Cortex of kidney (tissue), 1 donor: ENCODE measurements at places on chromosomes 11 and 22.

DNA sequence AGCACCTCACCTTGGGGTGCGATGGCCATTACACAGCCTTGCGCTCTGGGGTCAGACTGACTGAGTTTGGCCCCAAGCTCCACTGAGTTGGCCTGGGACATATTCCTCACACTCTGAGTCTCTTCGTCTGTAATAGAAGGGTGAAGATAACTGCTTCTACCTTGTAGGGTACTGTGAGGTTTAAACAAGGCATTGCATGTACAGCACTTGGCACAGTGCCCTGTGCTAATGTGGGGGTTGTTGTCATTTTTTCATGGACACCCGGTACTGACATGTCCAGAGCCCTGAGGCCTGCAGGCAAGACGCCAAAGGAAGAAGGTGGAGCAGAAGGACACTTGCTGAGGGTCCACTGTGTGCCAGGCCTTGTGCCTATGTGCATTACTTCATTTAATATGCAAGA is 50.7 kb downstream of the OTOG start:
- DNase-seq, result no peak

DNA sequence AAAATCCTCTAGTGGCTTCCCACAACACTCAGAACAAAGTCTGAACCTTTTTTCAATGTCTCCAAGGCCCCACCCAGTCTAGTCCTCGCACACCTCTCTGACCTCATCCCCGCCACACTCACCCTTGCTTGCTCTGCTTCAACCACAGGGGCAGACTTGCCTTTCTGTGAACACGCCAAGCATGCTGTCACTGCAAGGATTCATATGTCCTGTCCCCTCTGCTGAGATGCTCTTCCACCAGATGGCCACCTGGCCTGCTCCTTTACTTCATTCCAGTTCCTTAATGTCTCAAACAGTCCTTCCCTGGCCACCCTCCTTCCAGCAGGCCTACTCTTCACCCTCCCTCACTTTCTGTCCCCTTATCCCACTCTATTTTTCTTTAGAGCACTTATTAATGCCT is 60.6 kb upstream of the ARHGAP20 start:
- no peak for DNase-seq

DNA sequence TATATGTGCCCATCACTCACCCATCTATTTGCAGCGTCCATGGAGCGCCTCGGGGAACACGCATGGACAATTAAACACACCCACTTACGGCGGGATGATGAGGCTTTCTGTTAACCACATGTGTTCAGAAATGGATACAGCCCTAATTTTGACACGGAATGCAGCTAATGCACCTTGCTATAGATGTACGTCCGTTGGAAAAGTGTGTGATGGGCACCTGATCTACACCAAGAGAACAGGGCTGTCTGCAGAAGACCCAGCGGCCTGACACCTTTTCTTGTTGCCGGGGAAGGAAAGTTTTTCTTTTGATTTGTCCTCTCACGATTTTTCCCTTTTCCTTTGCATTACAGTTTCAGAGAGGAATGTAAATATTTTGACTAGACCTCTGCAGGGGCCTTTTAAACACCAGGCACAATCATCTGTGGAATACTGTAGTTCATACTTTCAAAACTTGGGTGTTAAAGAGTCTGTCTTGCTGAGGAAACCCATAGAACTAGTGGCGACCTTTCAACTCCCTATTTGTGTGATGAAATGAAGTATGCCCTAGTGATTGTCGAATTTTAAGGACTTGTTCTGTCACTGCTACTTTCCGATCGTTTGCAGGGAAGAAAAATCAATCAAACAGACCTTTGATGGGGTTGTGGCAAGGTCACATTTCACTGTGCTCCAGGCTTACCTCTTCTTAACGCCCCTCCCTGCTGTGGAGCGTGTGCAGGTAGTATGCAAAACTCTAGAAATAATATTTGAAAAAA is 16.5 kb upstream of the PAX6 start:
- DNase-seq, result no peak

- no peak for DNase-seq
Observed at GRCh38 chr22:26314656-26315055, 114.4 kb upstream of the ASPHD2 start.

- DNase-seq, result no peak
Observed at GRCh38 chr11:118614511-118614910, 7.1 kb downstream of the PHLDB1 start.

GRCh38 chr11:624705-625635 is at the start of gene CDHR5:
Gene CDHR5 (minus strand): TSS chr11:624955. CDS start chr11:624902, 53 bp downstream.
- no peak for DNase-seq

- DNase-seq, result no peak
Observed at GRCh38 chr11:96361778-96362177, 18.8 kb upstream of the MAML2 start.

DNA sequence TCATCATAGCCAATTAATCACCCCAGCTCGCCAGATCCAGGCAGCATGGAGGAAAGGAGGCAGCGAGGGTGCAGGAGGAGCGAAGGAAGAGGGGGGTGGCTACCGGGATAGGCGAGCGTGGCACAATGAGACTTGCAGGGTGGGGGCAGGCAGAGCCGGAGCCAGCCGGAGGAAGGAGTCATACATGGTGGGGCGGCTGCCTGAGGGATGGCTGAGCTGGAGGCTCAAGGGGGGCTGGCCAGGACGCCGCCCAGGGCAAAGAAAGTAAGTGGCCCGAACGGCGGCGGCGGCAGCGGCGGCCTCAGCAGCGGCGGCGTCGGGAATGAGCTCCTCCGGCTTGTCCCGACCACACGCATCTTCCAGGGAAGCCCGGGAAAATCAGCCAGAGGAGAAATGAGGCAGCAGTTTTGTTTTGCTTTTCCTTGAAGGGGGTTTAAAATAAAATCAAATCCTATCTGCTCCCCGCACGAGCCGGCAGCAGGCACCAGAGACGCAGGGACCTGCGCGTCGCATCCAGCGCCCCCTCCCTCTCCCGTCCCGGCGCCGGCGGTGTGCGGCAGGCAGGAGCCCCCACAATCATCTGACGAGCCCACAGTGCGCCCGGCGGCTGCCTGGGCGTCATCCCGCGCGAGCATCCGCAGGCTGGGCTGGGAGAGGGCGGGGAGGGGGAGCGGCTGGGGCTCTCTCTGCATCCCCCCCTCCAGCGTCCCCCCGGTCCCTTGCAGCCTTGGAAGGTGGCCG is 263.6 kb downstream of the CTTN start:
- DNase-seq, result no peak

- DNase-seq, result no peak
Observed at GRCh38 chr11:97732011-97732632, 1288.6 kb upstream of the CNTN5 start.

GRCh38 chr22:40014667-40015248 is 20.0 kb downstream of the FAM83F start:
- DNase-seq, result no peak

DNA sequence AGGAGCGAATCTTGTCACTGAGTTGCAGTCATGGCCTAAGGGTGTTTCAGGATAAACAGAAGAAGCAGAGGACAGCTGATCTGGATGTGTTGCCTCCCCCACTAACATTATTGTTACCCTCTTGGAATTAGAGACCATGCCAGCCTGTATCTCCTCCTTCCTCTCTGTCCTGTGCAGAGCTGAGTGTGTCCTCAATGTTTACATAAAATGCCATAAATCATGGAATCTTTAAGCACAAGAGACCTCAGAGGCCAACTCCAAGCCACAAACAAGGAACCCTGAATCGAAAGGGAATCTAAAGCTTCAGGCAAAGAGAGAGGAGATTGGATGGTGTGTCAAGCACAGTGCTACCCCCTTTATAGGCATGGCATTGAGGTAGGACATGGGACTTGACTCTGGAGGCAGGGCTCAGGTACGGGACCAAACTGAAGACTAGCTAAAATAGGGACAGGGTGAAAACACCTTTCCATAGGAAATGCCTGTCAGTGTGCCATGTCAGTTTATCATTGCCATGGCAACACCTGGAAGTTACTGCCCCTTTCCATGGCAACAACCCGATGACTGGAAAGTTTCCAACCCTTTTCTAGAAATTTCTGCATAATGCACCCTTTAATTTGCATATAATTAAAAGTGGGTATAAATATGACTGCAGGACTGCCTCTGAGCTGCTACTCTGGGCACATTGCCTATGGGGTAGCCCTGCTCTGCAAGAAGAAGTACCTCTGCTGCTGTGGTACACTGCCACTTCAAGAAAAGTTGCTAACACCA is 489.7 kb downstream of the MIAT start:
- DNase-seq, result no peak

DNA sequence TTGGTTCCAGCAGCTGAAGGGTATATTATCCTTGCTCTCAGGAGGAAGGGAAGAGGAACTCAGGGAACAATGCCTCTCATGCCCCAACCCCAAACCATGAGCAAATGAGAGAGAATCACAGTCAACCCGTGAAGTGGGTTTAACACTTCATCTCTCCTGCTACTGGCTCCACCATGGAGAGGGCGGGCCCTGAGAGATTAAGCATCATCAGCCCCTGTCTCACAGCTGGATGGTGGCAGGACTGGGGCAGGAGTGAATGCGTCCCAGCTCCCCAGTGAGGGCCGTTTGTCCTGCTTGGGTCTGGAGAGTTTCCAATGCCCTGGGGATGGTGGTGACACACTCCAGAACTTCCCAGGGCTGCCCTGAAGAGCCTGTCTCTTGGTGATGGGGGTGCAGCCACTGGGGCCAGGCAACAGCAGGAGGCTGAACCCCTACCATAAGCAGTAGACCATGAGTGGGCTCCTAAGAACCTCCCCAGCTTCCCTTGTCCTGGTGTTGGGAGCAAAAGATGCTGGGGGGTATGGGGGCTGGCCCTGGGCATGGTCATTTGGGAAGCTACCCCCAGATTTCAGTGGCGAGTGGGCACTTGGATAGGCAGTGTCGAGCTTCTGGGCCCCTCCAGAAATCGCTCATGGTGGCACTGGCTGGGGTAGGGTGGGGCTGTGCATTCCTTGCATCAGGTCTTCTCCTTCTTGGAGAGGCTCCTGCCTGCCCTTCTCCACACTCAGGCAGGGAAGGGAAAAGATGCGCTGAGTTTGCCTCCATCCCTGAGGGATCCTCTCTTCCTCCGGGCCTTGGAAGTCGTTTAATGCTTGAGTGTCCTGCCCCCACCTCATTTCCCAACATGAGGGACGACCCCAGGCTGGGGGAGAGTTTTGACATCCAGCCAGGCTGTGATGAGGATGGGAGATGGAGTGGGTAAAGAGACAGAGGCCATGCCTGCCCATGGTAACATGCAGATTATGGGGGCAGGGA is 157.5 kb downstream of the ST3GAL4 start:
- DNase-seq, result no peak

DNA sequence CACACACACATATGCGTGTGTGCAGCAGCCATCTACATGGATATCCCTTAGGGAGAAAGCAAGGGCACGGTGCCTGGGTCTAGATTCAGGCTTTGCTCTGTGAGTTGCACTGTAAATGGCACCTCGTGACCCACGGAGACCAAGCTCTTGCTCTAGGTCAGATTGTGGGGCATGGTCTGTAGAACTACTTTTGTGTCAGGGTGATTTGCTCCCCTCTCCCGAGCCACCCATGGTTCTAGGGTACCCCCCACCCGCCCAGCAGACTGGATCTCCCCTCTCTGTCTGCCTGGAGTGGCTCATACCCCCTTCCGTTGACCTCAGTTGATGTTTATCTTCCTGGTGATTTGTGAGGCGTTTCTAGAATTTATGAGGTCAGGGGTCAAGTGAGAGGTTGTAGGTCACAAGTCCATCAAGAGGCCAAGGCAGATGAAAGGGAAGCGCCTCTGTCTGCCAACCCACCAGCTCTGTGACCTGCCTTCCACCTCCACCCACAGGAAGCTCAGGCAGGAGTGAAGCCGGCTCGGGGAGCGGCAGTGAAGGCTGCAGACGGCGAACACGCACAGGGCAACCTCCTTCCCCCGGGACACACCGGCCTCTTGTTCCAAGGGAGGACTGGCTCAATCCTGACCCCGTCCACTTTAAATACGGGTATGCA is 76.2 kb upstream of the TTLL12 start:
- no peak for DNase-seq

DNA sequence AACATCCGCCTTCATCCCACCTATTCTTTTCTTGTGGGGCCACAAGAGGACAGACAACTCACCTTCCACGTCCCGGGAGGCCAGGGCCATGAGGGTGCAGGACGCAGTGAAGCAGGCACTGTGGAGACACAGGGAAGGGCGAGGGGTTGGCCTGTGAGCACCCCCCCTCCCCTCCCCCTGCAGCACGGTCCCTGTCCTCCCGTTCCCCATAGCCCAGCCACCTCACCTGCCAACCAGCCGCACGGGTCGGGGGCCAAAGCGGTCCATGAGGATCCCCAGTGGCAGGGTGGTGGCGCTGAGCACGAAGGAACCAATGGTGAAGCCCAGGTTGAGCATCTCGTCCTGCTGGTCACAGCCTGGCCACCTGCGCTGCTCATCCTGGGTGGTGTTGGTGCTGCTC is 14.6 kb downstream of the SLC43A1 start:
- no peak for DNase-seq

DNA sequence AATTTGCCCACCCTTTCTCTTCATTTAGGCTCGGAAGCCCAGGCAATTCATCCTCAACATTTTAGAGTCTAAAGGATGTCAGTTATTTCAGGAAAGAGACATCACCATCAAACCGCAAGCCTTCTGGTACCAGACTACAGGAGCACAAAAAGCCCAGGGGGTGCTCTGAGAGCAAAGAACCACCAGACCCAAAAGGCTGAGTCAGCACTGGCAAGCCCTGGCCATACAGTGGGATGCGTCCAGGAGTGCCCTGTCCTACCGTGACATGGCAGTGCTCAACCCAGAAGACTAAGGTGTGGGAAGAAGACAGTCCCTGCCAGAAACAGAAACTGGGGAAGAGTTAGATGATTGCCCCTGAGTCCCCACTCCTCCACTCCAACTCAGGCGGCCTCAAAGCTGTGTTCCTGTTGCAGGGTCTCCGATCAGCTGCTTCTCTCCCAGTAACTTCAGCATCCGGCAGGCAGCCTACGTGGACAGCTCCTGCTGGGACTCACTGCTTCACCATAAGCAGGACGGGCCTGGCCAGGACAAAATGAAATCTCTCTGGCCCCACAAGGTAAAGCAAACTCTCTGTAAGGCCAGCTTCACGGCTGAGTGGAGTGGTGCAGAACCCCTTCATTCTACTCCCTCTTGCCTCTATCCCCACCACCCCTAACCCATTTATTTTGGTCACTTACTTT is 1.5 kb downstream of the PANX3 start:
- DNase-seq, result no peak

GRCh38 chr11:114314096-114314495 is 17.9 kb downstream of the NNMT start:
- no peak for DNase-seq

GRCh38 chr11:5899534-5899933 is 6.5 kb downstream of the OR52E5 start:
- no peak for DNase-seq

DNA sequence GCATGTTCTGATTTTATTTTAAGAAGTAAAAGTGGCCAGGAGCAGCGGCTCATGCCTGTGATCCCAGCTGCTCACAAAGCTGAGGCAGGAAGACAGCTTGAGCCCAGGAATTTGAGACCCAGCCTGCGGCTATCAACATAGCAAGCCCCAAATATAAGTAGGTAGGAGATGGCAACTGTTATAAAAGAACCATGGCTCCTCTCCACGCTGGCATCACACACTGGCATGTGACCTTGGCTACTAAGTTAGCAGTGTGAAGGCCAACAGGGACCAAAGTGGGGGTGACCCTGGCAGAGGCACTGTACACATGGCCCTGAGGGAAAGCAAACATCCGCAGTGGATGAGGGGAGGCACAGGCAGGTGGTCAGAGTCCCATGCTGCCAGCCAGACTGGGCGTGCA is 33.0 kb downstream of the TPST2 start:
- DNase-seq, result no peak

- no peak for DNase-seq
Observed at GRCh38 chr11:116832350-116833290, 2.9 kb downstream of the APOC3 start.
